ENCODE measurements at places on chromosomes 6 and 20.

GRCh38 chr6:116949964-116950363 lies 72.9 kb downstream of the RFX6 start:
- no peak for DNase-seq

DNA sequence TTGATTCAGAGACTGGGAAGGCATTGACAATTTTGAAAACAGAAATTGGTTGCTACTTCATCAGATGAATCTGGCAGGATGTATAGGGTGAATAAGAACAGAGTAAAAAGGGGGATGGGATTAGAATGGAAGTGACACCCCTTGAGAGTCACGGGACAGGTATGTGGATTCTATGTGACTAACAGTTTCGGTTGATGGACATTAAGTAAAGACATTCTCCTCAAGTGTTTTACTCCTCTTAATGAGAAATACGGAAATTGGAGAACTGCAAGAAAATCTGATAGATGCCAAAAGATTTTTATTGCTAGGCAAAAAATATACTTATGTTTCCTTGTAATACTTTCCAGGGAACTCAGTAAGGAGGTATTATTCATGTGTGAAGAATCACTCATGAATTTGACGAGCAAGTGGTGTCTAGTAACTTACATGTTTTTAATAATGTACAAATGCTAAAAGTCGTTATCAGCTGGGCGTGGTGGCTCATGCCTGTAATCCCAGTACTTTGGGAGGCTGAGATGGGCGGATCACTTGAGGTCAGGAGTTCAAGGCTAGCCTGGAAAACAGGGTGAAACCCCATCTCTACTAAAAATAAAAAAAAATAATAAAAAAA lies 135.8 kb downstream of the KIF16B start:
- no peak for DNase-seq

GRCh38 chr6:7142918-7143475 lies 35.2 kb downstream of the RREB1 start:
- DNase-seq, result no peak

- DNase-seq, result no peak
Observed at GRCh38 chr20:22908944-22909343, 126.2 kb upstream of the SSTR4 start.

GRCh38 chr6:34583461-34583860 lies 27.3 kb upstream of the SPDEF start:
- no peak for DNase-seq

- DNase-seq, result no peak
Observed at GRCh38 chr20:15205028-15205427, 867.6 kb upstream of the FLRT3 start.

DNA sequence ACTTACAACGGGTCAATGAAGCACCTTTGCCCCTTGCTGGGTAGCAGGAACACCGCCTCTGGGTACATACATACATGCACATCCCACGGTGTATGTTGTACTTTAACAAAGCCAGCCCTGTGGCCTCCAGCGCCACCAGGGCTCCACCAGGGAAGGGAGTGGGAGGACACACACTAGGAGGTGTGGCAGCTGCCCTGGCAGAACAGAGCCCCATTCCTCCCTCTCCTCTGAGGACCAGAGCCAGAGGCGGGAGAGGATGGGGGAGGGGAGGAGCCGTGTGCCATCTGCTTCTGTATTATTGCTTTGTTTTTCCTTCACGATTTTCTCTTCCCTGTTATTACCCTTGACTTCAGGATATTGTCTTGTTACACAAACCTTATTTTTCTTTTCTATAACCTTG lies 105.8 kb upstream of the TRAF3IP2 start:
- no peak for DNase-seq

DNA sequence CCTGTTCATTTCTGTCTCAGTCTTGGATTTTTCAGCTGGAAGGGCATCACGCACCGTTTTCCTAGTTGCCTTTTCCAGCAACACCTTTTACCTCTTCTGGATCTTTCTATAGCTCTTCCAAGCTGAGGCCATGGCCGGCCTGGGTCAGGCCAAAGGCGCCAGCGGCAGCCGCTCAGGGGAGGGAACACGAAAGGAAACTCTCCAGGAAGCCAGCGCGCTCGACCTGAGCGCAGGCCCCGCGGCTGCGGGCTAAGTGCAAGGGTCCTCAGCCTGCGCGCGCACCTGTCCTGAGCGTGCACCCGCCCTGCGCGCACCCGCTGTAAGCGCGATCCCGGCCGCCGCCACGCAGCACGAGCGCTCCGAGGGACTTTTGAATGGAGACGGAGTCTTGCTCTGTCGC lies 43.8 kb upstream of the TMEM181 start:
- no peak for DNase-seq

- DNase-seq, result no peak
Observed at GRCh38 chr6:153957394-153957793, 81.6 kb upstream of the OPRM1 start.

DNA sequence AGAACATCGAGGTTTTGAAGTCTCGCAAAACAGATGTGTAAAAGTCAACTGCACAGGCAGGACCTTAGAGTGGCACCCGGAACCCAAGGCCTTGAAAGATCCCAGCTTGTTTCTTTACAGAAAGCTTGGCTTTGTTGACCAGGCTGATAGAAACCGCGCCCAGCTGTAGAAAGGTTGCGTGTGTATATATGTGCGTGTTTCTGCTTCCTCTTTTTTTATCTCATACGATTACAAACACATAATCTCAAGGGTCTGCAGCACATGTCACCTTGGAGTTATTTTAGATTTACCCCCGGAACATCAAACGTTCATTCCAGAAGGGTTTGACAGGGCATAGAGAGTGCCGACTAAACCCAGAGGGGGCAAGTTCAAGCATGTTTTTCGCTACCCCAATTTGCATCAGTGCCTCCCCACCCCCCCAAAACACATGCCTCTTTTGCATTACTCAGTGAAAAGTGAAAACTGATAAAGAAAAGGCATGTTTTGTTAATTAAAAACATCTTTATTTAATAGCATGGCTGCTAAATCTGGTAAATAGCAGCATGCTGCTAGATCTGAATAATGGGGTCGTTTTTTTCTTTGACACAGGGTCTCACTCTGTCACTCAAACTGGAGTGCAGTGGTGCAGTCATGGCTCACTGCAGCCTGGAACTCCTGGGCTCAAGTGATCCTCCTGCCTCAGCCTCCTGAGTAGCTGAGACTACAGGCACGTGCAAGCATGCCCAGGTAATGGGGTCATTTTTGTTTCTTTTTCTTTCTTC lies 33.2 kb upstream of the NCOA3 start:
- DNase-seq, result no peak

DNA sequence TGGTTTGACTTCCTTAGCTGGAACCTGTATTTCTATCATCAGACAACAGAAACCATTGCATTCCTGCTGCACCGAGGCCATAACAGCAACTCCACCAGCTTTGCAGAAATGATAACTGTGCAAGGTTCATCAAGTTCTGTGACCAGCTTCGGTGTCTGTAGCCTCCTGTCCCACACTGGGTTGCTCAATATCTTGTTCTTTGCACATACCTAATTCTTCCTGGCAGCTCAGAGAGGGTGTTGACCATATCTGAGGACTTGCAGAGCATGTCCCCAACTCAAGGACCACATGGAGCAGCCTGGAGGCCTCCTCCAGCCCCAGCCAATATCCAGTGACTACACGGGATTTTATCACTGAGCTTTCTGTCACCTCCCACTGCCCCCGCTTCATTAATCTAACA lies 59.3 kb upstream of the SCAF8 start:
- no peak for DNase-seq

GRCh38 chr6:33080127-33081089 lies 4.6 kb downstream of the HLA-DPB1 start:
- peak; percentile 10 for DNase-seq

DNA sequence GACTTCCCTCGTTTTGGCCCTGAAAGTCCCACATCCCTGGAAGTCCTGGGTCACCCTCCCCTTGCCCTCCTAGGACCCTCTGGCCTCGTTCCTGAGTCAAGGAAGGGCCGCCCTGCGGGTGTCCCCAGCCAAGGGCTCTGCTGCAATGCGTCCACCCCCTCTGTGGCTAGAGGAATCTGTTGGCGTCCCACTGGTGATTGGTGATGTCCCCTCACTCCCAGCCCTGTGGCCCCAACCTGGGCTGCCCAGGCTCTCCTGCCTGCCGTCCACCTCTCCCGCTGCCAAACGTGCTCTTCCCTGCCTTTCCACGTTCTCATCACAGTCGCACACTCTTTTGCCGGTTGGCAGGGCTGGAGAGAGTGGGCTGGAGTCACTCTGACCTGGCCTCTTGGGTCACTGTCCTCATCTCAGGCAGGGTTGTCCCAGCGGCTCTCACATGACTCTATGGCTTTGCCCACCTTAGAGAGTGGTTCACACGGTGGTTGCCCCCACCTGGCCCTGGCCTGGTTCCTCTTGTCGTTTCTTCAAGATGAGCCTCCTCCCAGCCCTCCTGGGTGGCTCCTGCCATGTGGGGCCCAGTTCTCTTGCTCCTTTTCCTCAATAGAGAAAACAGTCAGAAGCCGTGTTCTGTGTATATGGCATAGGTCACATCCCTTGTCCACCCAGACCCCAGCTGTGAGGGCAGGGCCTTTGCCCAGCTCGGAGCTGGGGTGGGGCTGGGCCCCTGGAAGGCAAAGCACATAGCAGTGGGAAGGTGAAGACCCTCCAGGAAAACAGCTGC lies 100.9 kb downstream of the TMEM242 start:
- no peak for DNase-seq

GRCh38 chr6:136550045-136550329 lies 235 bp downstream of the MAP7 start:
- no peak for DNase-seq

DNA sequence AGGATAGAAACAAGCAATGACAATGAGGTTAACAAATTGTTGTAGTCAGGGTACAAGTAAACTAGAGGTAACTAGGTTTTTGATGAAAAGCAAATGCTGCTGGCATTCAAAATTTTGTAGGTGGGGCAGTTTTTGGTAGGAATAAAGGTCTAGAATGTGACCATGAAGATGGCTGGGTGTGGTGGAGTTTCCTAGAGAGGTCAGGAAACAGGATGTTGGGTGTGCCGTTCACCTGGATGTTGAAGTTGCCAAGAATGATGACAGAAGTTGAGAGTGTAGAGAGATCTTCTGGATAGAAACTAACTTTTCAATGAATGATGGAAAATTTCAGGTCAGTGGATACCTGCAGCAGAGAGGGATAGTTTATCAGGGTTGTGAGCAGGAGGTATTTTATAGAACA lies 22.7 kb downstream of the MAPK14 start:
- peak; percentile 39 for DNase-seq

DNA sequence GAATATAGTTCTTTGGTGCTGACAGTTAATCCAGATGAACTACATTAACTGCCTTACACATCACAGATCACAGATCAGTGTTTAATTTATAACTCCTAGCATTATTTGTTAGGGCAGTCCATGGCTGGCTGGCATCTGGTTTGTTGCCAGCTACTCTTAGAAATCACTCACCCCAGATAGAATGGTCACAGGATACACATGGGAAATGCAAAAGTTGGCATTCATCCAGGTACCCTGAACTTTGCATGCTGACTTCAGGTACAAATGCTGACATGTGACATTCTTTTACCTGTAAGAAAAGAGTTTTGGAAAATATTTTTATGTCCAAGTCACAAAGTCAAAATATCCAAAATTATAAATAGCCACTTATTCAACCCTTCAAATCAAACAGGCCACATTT lies 20.2 kb downstream of the FBXL4 start:
- no peak for DNase-seq

- DNase-seq, result peak; percentile 67
Observed at GRCh38 chr20:23367770-23368169, 5.8 kb downstream of the GZF1 start.

- DNase-seq, result peak; percentile 54
Observed at GRCh38 chr20:1509237-1509636, 18.0 kb upstream of the SIRPB2 start.

GRCh38 chr20:15925376-15925775 lies 647.9 kb downstream of the KIF16B start:
- DNase-seq, result peak; percentile 23

DNA sequence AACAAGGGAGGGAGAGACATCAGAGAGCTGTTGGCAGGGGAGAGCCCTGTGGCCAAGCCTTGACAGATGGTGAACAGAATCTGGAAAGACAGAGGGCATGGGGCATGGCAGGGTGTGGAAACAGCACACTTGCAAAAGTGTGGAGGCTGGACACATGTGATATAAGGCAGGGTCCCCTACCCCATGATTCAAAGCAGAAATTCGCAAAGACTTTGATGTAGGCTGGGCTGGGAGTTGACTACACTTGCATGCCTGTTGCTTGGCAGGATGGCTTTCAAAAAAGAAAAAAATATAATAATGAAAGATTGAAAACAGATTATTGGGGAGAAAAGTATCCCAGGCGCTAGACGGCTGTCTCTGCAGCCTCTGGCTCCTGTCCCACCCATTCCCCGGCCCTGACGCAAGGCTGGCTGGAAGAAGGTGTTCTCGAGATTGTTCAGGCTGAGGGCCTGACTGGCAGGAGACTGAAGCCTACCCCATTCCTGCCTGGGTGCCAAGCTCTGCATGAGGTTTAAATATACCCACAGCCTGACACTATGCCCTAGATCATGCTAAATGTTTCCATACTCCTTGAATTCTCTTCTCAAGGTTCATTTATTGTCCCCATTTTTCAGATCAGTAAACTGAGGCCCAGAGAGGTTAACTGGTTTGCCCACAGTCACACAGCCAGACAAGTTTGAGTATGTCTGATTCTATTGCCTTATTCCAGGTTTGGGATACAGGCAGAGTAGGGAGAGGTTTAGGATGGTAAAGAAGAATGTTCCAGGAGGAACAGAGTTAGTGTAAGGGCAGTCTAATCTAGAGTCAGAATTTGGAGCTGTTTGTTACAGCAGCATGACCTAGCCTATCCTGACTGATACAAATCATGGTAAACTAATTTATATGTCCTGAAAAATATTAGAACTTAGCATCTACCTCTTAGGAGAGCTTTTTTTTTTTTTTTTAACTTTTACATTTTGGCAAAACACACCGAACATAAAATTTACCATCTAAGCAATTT lies 23.4 kb upstream of the CCN5 start:
- DNase-seq, result no peak

- no peak for DNase-seq
Observed at GRCh38 chr20:57605878-57606277, 14.3 kb downstream of the ZBP1 start.

Data from mammary epithelial cell (primary cell).